IPS DF 19.7 (cell line): ENCODE measurements at places on chromosomes 5 and 9.
A peak's percentile ranks its signal among the peaks of the same experiment; 100 is the strongest.

GRCh38 chr9:69801989-69802388, 18.6 kb upstream of the CFAP95 start:
- DNase-seq, result no peak

GRCh38 chr5:136084698-136085097, 47.9 kb upstream of the SMAD5 start:
- DNase-seq, result no peak

GRCh38 chr9:116103976-116104820, 49.4 kb upstream of the PAPPA start:
- no peak for DNase-seq

- no peak for DNase-seq
These were observed 165.2 kb downstream of the ADAMTS12 start for GRCh38 chr5:33726422-33727165.

- DNase-seq, result no peak
These were observed 16.1 kb downstream of the ZBTB34 start for GRCh38 chr9:126876531-126876930.

DNA sequence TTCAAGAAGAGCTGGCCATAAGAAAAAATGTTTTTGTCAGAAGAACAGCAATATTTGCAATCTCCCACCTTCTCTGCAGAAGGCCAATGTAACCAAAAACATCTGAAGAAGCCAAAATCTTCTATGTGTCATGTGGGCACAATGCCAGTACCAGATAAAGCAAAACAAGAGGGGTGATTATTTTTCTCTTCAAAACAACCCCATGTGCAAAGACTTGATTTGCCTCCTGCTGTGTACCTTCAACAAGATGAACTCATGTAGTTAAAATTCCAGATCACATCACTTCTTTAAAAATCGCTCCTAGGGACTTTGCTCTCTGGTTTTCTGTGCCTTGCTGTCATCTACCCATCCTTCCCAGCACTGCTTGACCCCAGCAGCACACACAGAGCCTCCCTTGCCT, 134.0 kb upstream of the MAP3K1 start:
- no peak for DNase-seq

DNA sequence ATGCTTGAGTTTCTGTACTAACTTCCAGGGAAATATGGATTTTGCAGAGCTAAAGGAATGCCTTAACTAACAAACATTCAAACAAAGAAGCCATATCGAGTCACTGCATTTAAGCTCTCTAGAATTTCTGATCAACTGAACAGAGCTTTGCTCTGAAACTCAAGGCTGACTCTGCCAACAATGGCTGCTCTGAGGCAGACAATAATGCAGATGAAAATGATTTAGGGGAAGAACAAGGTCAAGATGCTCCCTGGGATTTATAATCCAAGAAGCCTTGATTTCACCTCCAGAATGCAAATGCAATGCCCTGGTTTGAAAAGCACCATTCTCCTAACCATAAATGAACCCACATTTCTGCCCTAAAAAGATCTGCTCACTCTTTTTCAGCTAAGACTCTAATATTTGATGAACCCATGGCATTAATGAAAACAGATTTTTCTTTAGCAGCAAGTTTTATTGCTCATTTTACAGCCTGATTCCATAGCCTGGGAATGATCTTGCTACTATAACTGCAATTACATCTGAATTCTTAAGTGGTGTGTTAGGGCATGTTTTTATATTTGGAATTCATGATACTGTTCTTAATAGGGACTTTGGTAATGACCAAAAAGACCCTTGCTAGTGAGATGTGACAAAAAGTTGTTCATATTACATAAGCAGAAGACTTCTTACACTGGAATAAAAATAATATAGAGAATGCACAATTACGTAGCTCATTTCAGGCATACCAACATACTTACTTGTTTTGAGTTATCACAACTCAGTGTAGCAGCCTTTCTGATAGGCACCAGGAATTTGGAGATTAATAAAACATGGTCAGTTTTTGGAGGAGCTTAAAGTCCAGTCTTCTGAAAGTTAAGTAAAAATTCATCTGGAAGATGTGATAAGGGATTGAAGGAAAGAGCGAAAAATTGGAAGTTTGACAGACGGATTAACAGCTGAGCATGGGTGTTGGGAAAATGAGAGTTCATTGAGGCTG, 169.4 kb downstream of the TRPM3 start:
- no peak for DNase-seq

- DNase-seq, result peak; percentile 77
These were observed 77.6 kb upstream of the SAP30L start for GRCh38 chr5:154368041-154368800.

DNA sequence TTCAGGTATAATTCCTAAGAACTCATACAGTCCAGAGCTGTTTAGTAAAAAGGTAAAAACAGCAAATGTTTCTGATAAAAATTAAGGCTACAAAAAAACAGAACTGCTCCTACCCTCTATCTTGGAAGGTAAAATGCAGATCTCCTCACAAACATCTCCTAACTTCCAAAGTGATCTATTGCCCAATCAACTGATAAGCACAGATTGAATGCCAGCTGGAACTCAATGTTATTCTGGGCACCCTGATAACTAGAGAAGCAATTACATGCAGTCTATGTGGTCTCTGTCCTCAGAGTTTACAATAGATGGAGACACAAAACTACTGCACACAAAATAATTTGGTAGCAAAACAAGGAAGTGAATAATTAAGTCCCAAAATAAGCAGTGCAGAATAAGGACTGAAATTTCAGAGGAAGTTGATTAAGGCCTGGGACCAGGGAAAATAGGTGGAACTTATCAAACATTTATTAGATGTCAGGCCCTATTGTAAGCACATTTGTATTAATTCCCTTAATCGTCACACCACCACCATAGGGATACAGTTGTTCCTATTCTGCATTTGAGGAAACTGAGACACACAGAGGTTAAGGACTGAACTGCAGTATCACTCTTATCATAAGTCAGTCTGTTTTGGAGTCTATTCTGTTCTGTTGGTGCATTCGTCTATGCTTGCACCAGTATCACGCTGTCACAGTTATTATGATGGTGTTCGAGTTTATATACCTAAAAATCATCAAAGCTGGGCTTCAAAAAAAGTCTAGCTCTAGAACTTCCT, 102.2 kb upstream of the TARS1 start:
- DNase-seq, result no peak

GRCh38 chr9:131708226-131709002, 31.5 kb downstream of the RAPGEF1 start:
- DNase-seq, result no peak

- DNase-seq, result no peak
These were observed 235.8 kb downstream of the TMEM38B start for GRCh38 chr9:105930011-105930627.

GRCh38 chr5:159241946-159242552, 21.0 kb upstream of the UBLCP1 start:
- no peak for DNase-seq

DNA sequence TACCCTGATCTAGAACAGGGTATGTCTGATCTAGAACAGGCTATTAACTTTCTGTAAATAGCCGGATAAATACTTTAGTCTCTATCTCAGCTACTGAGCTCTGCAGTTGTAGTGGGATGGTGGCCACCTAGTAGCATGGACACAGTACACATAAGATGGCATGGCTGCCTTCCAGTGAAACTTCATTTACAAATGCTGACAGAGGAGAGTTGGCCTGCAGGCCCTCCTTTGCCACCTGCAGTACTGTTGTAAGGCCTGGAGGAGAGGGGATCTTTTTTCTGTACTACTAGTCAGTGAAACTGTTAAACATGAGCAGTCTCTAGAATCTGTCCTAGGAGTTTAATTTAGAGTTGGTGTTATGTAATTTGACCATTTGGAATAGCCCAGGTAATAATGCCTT, 86.0 kb downstream of the TRIO start:
- no peak for DNase-seq

GRCh38 chr9:36843964-36844363, 190.1 kb downstream of the PAX5 start:
- no peak for DNase-seq

DNA sequence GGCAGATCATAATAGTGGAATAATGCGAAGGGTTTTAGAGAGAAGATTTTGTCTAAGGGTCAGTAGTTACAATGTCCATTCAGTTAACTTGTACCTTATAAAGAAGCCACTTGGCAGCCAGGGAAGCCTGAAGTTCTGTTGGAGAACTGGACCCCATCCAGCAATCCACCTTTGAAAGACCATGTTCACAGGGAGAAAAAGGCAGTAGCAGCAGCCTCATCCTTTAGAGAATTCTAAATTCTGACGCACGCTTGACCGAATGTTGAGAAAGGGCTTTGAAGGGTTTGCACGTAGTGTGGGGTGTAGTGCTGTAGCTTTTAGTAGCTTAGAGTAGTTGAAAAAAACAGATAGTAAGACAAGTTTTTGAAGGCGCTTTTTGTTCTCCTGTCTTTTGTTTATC, 42.8 kb downstream of the MCCC2 start:
- DNase-seq, result no peak

DNA sequence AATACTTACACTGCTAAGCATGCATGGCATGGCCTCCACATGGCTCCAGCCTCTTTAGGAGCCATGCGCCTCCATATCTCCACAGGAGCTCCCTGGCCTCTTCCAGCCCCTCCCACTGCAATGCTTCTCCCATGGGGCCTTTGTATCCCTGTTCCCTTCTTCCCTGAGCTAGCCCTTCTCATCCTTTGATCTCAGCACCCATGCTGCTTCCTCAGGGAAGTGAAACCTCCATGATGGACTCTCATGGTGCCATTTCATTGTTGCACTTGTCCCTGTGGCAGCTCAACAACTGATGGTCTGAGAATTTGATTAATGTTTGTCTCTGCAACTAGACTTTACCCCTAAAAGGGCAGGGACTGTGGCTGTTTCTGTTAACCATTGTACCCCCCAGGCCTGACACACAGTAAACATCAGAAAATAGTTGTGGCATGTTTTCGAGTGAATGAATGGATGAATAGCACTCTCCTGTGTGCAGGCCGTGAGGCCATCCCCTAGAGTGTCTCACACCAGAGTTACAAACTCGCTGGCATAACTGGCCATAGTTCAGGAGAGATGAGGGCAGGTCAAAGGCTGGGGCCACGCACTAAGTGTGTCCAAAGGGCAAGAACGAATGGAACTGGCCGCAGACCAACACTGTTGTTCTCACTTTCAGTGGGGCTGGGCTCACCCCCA, 6.6 kb downstream of the IDNK start:
- DNase-seq, result no peak

- no peak for DNase-seq
These were observed 7.3 kb downstream of the FBP2 start for GRCh38 chr9:94586316-94586715.

- no peak for DNase-seq
These were observed 9.5 kb upstream of the SH3TC2 start for GRCh38 chr5:149072376-149072775.

GRCh38 chr9:87276851-87277261, 220.8 kb upstream of the DAPK1 start:
- no peak for DNase-seq

- no peak for DNase-seq
These were observed 18.4 kb downstream of the NR4A3 start for GRCh38 chr9:99840072-99840471.

- DNase-seq, result no peak
These were observed 81.7 kb upstream of the LMX1B start for GRCh38 chr9:126532019-126532462.

DNA sequence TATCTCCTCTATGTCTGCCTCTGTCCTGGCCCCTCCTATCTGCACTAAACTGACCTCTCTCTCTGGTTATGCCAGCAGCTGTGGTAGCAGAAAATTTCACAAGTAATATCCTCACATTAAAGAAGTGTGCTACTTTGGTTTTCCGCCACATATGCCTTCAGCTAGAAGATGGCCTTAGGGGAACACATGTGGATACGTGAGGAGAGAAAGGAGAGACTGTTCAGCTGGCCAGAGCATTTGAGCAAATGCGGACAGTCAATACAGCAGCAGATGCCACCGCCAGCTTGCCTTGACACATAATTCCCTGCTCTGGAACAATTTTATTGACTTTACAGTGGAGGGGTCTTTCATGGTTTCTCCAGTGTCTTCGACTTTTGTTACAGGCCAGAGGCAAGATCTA, 434.6 kb downstream of the TAF11L14 start:
- DNase-seq, result no peak

- no peak for DNase-seq
These were observed at the start of gene RAPGEF1 for GRCh38 chr9:131739959-131740648. TSS of gene RAPGEF1 (minus strand) at chr9:131740076. CDS start at chr9:131739830, 246 bp downstream.

DNA sequence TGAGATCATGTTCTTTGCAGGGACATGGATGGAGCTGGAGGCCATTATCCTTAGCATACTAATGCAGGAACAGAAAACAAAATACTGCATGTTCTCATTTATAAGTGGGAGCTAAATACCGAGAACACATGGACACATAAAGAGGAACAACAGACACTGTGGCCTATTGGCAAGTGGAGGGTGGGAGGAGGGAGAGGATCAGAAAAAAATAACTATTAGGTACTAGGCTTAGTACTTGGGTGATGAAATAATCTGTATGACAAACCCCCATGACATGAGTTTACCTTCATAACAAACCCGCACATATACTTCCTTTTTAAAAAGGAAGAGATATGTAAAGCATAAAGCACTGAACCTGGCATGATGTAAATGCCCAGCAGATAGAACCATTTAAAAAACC, 99.0 kb downstream of the MEGF10 start:
- DNase-seq, result no peak

- DNase-seq, result no peak
These were observed 2.8 kb downstream of the GHR start for GRCh38 chr5:42426016-42426415.

DNA sequence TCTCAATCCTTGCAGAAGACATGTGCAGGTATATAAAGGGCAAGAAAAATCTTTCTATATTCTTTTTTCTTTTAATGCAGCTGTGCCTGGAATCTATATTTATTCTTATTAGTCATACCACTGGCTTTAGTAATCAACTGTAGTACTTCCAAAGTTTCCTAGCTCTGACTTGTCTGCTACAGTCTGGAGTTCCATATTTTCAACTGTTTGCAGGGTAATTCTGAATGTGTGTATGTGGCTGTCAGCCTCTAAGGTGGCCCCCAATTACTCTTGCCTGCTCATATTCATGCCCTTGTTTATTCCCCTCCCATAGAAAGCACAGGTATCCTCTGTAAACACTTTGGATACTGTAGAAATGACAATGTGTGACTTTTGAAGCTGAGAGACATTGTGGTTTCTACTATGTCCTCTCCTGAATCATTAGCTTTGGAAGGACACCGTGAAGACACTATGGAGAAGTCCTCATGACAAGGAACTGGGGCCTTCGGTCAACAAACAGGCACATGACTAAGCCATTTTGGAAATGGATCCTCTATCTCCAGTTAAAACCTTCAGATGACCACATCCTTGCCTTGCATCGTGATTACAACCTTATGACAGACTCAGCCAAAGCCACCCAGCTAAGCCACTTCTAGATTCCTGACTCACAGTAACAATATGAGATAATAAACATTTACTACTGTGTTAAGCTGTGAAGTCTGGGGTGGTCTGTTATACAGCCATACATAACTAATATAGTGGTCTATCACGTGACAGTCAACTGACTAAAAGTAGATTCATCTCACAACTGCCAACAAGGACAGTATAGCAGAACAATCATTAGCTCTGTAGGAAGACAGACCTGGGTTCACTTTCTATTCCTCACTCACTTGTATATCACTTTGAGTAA, 49.5 kb upstream of the SUSD1 start:
- DNase-seq, result no peak

GRCh38 chr9:135016037-135016640, 71.3 kb upstream of the OLFM1 start:
- DNase-seq, result no peak
